ENCODE measurements at places on chromosomes 11 and 22.

- no peak for DNase-seq
Measured at GRCh38 chr11:99632969-99633368, 612.2 kb downstream of the CNTN5 start.

DNA sequence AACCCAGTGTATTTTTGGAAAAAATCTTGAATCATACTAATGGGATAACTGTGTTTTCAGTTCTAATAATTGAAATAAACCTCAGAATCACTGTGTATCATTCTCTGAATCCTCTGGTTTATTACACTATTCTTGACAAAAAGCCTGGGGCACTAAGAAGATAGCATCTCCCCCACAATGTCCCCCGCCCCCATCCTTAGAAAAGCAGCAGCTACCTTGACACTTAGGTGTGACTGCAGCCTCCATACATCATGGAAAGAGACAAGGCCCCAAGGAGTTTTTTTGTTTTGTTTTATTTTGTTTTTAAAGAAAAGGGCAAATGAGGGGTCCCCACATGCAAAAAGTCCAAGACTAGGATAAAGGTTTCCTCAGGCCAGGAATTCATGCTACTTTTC is 124.8 kb downstream of the APOL5 start:
- DNase-seq, result no peak

DNA sequence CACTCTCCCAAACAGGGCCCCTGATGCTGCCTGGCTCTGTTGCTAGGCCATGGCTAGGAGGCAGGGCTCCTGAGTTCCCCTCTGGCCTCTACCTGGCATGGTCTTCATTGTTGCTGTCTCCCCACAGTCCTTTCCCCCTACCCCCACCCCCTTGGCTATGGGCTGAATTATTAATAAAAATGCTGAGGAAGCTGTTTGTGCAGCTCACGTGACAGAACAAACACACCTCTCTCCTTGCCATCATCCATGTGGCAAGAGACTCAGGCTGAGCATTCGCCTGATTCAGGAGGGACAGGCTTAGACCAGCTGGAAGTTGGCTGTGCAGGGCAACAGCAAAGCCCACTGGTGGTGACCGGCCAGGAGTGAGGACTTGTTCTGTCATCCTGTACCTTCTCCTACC is 4.2 kb upstream of the SYT7 start:
- DNase-seq, result peak; percentile 74

- no peak for DNase-seq
Measured at GRCh38 chr11:61810671-61811175, 6.1 kb downstream of the FADS1 start.

All from eye (tissue), 1 donor.